CD4-positive, alpha-beta T cell treated with Interleukin-15 for 4 hours (primary cell): ENCODE measurements at places on chromosomes 5 and 9.
A peak's percentile ranks its signal among the peaks of the same experiment; 100 is the strongest.

DNA sequence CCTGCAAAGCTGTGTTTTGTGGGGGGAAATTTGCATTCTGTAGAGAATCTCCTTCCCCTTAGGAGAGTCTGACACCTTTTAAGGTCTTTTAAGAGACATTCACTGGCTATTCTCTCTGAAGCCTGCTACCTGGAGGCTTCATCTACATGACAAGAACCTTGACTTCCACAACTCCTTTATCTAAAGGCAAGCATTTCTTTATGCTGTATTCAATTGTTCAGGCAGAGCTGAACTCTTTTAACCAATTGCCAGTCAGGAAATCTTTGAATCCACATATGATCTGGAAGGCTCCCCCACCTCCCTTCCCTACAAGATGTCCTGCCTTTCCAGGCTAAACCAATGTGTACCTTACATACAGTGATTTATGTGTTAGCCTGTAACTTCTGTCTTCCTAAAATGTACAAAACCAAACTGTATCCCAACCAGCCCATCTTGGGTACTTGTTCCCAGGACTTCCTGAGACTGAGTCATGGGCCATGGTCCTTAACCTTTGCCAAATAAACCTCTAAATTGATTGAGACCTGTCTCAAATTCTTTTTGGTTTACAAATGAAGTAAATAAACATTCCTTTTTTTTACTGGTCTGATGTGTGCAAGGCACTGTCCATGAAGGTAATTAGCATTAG lies 9.9 kb downstream of the C9orf85 start:
- DNase-seq: no peak

- no peak for DNase-seq
These were observed 65.3 kb downstream of the FAM174A start for GRCh38 chr5:100600298-100600994.

GRCh38 chr5:151555760-151556576 lies 35.2 kb downstream of the FAT2 start:
- DNase-seq: no peak

DNA sequence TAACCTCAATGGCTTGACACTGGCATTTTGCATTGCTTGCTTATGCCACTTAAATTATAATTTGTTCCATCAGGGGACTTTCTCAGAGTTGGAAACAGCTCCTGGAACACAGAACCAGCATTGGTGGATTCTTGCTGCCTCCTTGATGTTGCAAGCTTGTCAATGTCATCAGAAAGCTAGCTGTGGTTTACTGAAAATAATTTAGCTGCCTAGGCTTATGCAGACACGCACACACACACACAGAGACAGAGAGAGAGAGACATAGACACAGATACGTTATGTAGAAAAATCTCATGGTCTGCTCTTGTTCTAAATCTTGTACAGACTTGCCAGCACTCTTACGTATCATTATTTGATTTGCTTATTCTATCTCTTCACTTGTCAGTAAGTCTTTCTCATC lies 78.0 kb downstream of the HMHB1 start:
- no peak for DNase-seq

DNA sequence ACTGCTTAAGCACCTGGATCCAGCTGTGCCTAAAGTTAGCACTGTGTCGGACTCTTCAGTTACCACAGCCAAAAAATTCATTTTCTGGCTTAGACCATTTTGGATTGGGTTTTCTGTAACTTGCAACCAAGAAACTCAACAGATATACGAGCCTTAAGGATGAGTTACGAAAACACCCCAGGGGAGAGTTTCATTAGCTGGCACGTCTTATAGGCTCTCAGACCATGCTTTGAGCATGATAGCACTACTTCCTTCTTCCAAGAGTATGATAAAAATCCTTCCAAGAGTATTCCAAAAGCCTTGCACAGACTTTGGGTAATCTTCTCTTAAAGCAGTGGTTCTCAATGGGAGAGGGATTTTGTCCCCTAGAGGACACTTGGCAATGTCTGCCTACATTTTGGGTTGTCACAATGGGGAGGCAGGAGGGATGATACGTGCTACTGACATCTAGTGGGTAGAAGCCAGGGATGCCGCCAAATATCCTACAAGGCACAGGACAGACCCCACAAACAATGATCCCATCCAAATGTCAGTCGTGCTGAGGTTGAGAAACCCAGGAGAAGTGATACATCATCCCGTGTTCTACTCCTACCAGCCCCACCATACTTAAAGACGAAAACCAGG lies 64.8 kb downstream of the SMIM23 start:
- DNase-seq: no peak

- no peak for DNase-seq
These were observed 334.2 kb downstream of the SPOCK1 start for GRCh38 chr5:137164961-137165360.

- DNase-seq: no peak
These were observed 2.4 kb downstream of the PTCH1 start for GRCh38 chr9:95514342-95514741.

- no peak for DNase-seq
These were observed 172.4 kb downstream of the CYLC2 start for GRCh38 chr9:103167530-103167929.

DNA sequence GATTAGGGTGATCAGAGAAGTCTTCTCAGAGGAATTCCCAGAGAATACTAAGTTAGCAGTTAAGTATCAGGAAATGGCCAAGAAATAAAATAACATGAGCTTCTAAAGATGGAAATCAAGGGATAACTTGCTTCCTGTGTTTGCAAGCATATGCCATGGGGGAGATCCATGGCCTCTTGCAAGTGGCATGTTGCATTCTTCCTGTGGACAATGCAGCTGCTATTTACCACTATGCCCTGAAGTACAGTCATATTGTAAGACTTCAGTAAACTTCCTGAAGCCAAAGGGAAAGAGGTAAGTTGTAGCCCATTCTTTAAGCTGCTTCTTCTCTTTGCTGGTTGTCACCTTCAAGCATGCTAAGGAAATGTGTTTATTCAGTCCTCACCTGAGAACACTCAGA lies 154.7 kb upstream of the RUSC2 start:
- no peak for DNase-seq

GRCh38 chr5:149550594-149551226 lies 529 bp downstream of the CSNK1A1 start:
- DNase-seq: no peak

DNA sequence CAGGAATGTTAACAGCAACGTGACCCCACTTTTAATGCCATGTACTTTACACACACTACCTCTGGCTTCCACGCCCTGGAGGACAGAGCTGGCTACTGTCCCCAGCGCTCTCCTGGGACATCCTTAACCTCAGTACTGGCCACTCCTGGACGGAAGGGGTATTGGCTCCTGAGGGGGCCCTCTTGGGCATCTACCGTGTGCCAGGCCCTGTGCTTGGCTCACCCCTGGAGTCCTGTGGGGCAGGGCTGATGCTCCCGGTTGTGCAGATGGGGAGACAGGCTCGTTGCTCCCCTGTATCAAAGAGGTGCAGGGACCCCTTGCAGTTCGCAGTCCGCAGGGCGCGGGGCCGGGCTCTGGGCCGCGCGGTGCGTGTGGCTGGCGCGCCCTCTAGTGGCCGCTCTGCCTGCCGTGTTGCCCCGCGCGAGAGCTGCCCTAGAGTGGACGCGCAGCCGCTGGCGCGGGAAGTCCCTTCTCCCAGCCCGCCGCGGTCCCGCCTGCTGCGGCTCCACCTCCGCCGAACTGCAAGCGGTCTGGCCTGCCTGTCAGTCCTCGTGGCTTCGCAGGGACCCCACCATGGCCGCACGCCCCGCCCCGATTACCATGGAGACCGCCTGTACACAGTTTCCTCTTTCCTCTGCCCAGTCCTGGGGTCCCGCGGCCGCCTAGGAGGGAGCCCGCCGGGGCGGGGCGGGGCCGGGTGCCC lies at the start of gene WDR38:
Gene WDR38, plus strand, starts transcription at position 632 of the 703 bp plus-strand sequence. CDS start 72 bp downstream, outside the sequence.
- DNase-seq: peak; percentile 84

DNA sequence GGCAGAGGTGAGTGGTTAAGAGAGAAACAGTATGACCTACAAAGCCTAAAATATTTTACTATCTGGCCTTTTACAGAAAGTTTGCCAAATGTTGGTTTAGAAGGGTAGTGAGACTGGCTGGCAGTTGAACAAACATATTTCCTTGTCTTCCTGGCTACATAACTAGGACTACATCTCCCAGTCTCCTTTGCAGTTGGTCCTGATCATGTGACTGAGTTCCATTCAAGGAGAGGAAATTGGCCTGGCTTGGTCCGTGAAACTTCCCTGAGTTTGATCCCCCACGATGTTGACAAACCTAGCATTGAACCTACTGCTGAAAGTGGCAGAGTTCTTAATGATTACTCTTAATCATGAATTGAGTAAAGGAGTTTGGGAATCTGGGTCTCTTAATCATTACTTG lies 280.8 kb downstream of the SLIT3 start:
- DNase-seq: no peak

- peak; percentile 85 for DNase-seq
These were observed 1.6 kb downstream of the KDM4C start for GRCh38 chr9:6759185-6759977.
